OCI-LY7 (cell line): ENCODE measurements at places on chromosomes 6 and 20. TPM values are rescaled to one million over a fixed set of nuclear protein-coding genes. Genes with fewer than 3 reads are reported as not detected.
A peak's percentile ranks its signal among the peaks of the same experiment; 100 is the strongest.

MLIP gene
- total RNA-seq = not detected in 2 replicates

LTA gene
- total RNA-seq = 4.1 and 4.3 TPM in 2 replicates

HLA-DRB5 gene
- total RNA-seq = 5.0 and 6.1 TPM in 2 replicates

IMPG1 gene
- not detected in 2 replicates for total RNA-seq

SRC gene
- 0.72 and 0.89 TPM in 2 replicates for total RNA-seq

ADGRB3 gene
- not detected in 2 replicates for total RNA-seq

CDSN gene
- not detected in 2 replicates for total RNA-seq

OR2B6 gene
- not detected in 2 replicates for total RNA-seq

MUCL3 gene
- not detected in 2 replicates for total RNA-seq

FRS3 gene
- 7.9 and 8.7 TPM in 2 replicates for total RNA-seq

LCA5 gene
- total RNA-seq = 2.0 and 2.4 TPM in 2 replicates

RBM12 gene
- 152 and 160 TPM in 2 replicates for total RNA-seq

PNLDC1 gene
- total RNA-seq = not detected in 2 replicates

- DNase-seq = no peak
Observed at GRCh38 chr6:143531720-143532499, 20.4 kb upstream of the FUCA2 start.

DNA sequence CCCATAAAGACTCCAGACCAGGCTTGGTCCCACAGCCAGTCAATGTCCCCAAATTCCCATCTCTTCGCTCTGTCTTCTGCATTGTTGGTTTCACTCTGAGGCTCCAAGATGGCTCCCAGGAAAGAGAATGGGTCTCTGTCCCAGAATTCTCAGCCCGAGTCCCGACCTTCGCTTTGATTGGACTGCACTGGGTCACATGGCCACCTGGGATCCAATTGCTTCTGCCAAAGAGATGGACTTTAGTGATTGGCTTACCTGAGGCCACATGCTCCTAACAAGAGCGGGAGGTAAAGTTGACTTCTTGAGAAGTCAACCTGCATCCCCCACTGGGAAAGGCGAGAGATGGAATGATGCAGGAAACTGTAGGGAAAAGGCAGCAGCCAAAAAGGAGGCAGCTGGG, 104.7 kb upstream of the PMEPA1 start:
- DNase-seq = no peak

DNA sequence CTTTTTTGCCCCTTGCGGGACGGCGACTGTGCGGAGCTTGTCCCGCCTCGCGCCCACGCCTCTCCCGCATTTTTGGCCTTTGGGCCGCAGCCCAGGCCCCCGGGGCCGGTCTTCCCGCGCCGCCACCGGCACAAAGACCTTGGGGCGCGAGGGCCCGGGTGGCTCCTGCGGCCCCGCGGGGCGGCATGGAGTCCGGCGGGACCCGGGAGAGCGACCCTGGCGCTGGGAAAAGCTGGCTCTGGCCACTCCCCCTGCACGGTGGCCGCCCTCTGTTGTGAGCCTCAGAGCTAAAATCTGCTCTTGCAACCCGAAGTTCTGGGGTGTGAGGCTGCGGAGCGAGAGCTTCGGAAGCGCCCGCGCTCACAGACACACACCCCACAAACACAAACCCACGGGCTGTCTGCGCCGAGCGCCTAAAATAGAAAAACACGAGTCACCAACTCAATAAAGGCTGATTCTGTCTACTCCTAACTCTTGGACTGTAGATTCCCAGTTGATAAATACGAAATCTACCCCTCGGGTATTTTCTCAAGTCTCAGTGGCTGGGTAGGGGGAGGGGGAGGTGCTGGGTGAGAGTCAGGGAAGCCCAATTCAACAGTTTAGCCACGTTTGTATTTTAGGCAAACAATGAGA, 496 bp upstream of the BEND3 start:
- no peak for DNase-seq

DNA sequence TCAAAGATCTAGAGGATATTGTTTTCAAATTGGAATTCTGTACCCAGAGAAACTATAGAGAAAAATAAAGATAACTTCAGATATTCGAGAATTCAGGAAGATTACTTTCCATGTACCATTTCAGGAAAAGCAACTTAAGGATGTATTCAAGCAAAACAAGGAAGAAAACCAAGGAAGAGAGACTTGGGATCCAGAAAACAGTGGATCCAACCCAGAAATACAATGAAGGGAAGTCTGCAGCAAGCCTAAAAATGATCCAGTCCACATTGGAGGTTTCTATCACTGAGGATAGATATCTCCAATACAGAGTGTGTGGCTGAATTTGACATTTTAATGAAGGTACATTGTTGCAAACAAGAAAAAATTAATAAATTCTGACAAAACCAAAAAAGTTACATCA, 201.0 kb downstream of the EYA2 start:
- DNase-seq = no peak

DNA sequence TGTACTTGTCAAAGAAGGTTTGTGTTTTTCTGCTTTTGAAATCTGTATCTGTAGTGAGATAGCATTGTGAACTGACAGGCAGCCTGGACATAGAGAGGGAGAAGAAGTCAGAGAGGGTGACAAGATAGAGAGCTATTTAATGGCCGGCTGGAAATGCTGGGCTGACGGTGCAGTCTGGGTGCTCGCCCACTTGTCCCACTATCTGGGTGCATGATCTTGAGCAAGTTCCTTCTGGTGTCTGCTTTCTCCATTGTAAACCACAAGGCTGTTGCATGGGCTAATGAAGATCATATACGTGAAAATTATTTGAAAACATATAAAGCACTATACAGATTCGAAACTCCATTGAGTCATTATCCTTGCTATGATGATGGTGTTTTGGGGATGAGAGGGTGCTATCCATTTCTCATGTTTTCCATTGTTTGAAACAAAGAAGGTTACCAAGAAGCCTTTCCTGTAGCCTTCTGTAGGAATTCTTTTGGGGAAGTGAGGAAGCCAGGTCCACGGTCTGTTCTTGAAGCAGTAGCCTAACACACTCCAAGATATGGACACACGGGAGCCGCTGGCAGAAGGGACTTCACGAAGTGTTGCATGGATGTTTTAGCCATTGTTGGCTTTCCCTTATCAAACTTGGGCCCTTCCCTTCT, 18.4 kb downstream of the CD83 start:
- DNase-seq = no peak

DNA sequence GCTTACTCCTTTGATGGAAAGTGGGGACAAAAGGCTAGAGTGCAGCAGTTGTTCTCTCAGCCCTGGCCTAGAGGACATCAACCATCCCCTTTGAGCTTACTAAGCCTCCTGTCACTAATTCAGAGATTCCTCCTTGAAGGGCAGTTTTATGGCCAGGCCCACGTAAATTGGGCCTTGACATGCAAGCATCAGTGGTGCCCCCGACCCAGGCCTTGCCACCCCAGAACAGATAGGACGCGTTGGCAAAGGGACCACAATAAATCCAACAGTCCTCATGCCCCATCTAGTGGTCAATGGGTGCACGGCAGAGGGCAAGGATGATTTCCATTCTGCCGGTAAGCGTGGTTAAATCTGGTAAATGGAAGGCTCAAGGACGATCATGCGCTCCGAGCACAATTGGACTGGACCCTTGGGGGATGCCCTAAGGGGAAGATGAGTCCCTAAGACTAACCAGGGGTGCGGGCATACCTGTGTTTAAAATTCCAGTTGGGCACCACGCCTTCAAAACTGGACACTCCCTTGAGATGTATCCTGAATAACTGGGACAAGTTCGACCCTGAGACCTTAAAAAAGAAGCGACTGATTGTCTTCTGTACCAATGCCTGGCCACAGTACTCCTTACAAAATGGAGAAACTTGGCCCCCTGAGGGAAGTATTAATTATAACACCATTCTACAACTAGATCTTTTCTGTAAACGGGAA, 32.6 kb downstream of the CEP85L start:
- DNase-seq = peak; percentile 44

DNA sequence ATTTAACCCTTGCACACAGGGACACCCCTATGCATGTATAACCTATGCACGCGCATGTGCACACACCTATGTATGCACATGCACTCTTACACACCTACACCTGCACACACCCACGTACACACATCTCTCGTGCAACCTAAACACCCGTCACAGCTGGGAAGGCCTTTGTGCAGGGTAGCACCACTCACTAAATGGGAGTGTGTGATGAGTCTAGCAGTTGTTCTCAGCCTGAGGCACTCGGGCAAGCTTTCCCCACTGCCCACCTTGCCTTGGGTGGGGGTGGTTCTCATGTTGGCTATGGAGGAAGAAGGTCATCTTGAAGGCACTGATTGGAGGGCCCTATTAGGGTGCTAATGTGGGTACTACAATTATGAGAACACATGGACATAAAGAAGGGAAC, 85.8 kb downstream of the DLL1 start:
- DNase-seq = no peak

- DNase-seq = no peak
Observed at GRCh38 chr6:12113190-12113577, 101.1 kb downstream of the HIVEP1 start.

GRCh38 chr6:151430886-151431285, 21.0 kb downstream of the RMND1 start:
- no peak for DNase-seq

GRCh38 chr6:43481591-43482236, 4.3 kb downstream of the TJAP1 start:
- no peak for DNase-seq

- DNase-seq = no peak
Observed at GRCh38 chr6:4327841-4328240, 192.5 kb upstream of the ECI2 start.

GRCh38 chr20:19451923-19452295, 239.5 kb downstream of the SLC24A3 start:
- no peak for DNase-seq

DNA sequence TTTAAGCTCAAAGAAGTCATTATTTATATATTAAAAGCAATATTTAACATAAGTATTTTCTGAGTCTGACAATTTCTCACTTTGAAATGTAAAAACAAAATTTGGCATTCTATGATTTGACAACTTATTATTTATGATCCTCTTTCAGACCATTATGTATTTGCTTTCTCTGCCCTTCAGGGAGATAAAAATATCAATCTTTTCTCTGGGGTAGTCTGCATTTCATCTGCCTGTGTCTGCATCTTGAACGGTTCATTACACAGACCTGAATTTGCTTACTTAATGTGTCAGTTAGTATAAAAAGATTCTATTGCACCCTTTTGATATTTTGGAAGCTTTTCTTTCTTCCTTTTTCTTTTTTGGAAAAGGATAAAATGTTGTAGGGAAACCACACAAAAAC, 354.0 kb upstream of the RGS17 start:
- DNase-seq = no peak

GRCh38 chr20:53282217-53282955, 310.2 kb downstream of the TSHZ2 start:
- DNase-seq = no peak

GRCh38 chr20:63128956-63129355, 87.0 kb downstream of the YTHDF1 start:
- no peak for DNase-seq

- no peak for DNase-seq
Observed at GRCh38 chr6:170031684-170032121, 259.2 kb downstream of the DLL1 start.

GRCh38 chr6:38935051-38935450, 113.5 kb upstream of the GLP1R start:
- no peak for DNase-seq

GRCh38 chr6:56158571-56158970, 88.8 kb downstream of the COL21A1 start:
- DNase-seq = no peak

DNA sequence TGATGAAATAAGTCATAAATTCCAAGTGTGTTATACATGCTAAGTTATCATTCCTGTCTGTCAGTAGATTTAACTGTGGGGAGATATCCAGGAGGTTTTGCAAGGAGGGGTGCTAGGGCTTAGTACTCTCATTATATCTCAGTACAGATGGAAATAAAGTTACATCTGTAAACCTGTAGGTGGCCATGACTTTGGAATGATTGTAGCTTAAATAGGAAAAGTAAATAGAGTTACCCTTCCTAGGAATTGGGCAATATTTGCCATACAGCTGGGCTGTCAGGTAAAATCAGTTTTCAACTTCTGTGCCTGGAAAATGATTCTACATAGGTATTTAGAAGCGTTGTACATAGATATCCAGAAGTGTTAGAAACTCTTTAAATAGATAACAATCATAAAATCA, 19.8 kb upstream of the TGM3 start:
- DNase-seq = no peak

DNA sequence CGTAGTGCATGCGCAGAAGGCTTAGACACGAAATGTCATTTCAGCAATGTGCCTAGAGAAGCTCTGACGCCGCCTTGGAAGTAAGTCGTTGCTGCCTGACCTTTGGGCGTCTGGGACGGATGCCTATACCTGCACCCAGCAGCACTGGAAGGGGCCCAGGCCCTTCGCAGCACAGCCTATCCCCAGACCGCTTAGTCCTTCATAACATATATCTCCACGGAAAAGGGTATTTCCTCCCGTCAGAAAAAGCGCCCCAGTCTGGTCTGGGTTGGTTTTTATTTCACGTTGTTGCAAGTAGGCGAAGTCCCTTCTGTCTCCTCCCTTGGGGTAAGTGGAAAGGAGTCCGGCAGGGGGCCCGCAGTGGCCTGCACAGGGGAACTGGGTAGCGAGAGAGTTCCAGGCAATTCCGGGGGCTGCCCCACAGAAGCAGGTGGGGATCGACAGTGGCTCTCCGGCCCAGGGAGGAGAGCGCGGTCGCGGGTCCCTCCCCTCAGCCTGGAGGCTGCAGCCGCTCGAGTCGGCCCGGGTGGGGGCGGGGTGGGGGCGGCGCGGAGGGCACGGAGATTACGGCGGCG, 559 bp upstream of the EYA4 start:
- DNase-seq = no peak

- DNase-seq = peak; percentile 81
Observed at GRCh38 chr6:43687437-43688347, at the start of gene MRPS18A. Gene MRPS18A, minus strand, starts transcription at chr6:43687791. Its CDS starts 12 bp downstream, at chr6:43687779.

- DNase-seq = no peak
Observed at GRCh38 chr20:41050361-41051008, 21.9 kb downstream of the TOP1 start.

DNA sequence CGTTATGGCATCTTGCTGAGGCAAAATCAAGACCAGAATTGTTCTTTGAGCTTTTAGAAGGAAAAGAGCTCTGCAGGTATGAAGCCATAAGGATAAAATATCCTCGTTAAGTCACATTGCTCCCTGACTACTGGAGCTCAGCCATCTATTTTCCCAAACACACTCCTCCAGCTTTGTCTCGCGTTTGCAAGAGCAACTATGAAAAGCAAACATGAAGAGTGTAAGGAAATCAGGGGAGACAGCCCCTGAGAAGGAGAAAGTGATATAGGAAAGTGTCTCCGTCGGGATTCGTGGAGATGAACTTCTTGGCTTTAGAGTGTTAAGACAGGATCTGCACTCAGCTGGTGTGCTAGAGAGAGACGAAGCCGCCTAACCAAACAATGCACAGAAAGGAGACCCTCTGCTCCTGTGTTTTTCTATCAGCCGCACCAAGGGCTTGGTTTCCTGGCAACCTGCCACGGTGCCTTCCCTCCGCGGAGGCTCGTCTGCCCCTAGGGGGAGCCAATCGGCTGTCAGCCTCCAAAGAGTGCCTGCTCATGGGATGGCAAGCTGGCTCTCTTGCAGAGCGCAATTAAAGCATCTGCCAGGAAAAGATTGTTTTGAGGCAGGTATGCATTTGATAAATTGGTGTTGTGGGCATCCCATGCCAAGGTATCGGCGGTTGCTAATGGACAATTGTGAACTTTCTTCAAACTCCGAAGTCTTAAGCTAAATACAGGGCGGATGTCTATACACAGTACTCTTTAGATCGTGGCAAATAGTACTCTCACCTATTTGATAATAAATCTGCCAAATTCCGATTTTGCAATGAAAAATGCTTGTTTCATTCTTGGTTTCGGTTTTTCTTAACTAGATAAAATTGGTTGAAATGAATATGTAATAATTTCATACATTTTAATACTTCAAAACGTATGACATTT, 603.2 kb downstream of the RNF144B start:
- DNase-seq = peak; percentile 68
